Fibroblast of skin of left quadriceps (primary cell): ENCODE measurements at places on chromosomes 3 and 15.

DNA sequence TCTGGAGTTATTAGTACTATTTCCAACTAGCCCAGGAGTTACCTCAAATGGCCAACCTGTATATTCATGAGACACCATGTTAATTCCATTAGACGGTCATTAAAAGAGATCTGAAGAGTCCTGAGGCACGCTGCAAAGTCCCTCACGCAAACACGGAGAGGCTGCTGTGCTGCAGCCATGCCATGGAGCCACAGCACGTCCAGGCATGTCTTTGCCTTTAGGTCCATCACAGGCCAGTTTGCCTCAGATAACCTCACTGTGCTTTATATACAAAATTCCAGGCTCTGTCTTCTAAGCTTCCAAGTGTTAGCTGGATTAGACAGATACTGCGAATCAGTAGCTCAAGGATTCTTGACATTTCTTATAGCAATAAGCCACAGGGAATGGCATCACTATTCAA lies 9.8 kb upstream of the PLAAT1 start:
- no peak for DNase-seq

DNA sequence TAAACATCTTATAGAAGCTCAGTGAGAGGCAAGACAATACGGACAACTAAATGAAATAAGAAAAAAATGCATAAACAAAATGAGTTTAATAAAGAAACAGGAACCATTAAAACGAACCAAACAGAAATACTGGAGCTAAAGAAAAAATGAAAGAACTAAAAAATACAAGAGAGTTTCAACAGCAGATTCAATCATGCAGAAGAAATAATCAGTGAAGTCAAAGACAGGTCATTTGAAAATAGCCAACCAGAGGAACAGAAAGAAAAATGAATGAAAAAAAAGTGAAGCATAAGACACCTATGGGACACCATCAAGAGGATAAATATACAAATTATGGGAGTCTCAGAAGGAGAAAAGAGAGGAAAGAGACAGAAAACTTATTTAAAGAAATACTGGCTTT lies 42.5 kb upstream of the PRR20G start:
- DNase-seq = no peak

- no peak for DNase-seq
Measured at GRCh38 chr3:195448205-195448875, 5.5 kb upstream of the ACAP2 start.

DNA sequence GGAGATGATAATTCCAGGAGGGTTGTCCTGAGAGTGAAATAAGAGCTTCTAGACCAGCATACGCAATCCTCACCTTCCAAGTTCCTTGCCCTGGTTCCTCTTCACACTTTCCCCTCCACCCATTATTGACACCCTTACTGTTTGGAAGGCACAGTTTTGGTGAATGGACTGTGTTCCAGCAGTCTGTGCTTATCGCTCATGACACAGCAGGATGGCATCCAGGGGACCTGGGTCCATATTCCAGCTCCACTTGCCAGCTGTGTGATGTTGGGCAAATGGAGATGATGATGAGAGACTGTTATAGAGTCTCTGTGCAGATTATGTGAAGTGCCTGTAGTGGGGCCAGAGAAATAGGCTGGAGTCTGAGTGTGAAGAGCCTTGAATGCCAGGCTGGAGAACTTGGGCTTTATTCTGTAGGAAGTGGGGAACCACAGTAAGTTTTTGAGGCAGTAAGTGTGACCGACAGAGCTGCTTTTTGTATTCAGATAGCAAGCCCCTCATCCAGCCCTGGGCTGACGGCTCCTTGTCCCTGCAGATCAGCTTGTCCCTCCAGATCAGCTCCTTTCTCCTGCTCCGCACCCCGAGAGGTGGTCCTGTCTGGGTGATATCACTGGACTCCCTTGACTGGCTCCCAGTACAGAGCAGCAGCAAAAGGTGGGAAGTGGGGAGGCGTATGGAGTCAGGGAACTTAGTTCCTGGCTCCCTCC lies 8.1 kb downstream of the KBTBD13 start:
- no peak for DNase-seq

DNA sequence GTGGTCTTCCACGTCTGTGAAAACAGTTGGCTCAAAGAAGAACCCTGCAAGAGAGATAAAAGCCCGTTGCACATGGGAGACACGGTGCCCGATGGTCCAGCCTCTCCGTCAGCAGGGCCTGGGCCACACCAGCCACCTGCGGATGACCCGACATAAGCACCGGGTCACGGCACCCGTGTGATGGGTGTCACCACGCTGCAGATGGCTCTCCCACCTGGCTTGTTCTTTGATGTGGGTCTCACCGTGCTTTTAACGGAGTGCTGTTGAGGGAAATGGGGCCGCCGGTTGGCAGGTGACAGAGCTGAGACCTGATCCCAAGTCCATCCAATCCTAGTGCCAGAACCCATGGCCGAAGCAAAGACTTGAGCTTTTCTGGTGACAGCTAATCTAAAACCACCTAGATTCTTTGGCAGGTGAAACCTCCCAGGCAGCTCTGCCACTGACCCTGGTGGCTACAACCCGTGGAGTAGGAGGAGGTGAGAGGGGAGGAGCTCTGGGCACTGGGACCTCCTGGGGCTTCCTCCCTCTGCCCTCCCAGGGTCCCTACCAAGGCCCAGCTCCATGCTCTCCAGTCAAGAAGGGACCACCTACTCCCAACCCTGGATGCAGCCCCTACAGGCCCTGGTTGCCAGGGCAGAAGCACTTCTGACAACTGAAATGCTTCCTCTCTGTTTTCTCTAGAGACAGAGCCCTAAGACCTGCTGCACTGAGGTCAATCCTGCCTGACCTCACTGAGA lies 23.4 kb upstream of the SLC41A3 start:
- DNase-seq = no peak

- DNase-seq = no peak
Measured at GRCh38 chr15:96514607-96515285, 184.2 kb downstream of the NR2F2 start.

- DNase-seq = no peak
Measured at GRCh38 chr15:75455982-75456531, 4.6 kb upstream of the SIN3A start.

DNA sequence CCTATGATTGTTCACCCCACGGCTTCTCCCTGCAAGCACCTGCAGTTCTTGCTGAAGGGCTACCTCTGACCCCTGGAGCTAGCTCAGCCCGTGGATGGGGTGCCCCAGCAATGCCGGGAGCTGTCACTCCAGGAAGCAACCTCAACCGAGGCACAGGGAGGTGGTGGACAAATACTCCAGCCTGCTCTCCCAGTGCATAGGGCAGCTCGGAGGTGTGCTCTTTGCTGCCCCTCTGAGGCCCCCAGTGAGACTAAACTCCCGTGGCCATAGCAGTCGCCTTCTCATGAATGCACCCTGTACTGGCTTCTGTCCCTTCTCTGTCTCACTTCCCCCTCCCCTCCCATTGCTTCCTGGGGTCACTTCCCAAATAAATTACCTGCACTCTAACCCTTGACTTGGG lies 48.5 kb downstream of the LINGO1 start:
- no peak for DNase-seq

- no peak for DNase-seq
Measured at GRCh38 chr3:152885076-152885475, 50.1 kb downstream of the P2RY1 start.

- DNase-seq = no peak
Measured at GRCh38 chr15:23401627-23402026, 45.4 kb downstream of the GOLGA6L2 start.

GRCh38 chr3:33612607-33613006 lies 105.4 kb downstream of the CLASP2 start:
- no peak for DNase-seq

DNA sequence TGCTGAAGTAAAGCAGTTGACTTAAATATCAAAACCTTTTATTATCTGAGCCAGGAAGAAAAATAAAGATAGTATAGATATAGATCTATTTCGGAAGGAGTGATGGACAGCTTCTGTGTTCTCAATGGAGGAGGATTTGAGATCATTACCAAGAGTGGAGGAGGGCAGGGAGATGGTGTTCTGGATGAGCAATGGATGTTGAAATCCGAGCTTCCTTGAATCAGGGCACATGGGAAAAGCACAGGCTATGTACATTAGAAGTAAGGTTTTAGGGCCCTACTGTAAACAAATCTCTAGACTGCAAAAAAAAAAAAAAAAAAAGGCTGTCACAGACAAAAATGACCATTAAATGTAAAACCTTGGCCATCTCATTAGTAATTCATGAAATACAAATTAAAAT lies 43.2 kb downstream of the GTPBP8 start:
- DNase-seq = no peak

DNA sequence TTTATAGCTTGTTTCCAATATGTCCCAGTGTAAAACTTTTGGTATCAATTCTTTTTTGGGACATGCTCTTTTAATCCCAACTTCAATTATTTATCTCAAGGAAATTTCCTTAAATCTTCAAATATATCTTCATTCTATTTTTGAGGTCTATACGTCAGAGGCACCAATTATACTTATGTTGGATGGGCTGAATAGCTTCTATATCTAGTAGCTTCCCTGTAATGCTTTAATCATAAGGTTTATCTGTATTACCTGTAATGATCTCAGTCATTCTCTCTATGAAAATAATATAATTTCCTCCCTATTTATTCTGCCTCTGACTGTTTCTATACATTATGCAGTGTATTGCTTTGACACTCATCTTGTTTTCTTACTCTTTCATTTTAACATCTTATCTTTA lies 29.9 kb upstream of the MCCC1 start:
- DNase-seq = no peak

DNA sequence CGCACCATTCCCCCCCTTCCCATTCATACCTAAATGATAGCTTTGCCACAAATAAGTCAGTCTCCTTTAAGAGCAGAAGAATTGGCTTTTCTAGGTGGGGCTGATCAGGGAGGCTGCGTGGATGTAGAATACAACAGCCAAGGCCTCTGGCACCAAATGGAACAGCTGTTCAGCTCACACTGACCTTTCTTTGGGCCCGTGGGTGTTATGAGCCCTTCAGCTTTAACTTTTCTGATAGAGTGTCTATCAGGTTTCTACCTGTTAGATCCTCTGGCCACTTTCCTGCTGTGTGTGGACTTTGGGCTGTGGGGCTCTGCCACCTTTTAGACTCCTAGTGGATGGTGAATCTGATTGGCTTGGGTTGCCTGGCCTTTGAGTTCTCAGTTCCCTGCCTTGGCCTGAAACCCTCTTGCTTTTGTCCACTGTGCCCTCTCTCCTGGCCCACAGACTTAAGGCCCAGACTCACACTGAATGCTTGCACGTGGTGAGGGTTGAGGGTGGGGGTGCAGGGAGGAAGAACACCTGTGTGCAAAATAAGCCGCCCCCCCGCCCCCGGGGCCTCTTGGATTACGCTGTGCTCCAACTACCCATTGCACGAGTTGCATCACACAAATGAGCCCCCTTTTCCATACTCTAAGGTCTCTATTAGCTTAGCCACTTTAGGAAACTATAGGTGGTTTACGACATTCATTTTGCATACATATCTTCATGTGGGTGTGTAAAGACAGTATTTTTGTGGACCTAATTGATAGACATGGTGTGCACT lies 1.3 kb upstream of the RFX7 start:
- no peak for DNase-seq

GRCh38 chr3:29291260-29291981 lies 10.6 kb downstream of the RBMS3 start:
- DNase-seq = no peak

DNA sequence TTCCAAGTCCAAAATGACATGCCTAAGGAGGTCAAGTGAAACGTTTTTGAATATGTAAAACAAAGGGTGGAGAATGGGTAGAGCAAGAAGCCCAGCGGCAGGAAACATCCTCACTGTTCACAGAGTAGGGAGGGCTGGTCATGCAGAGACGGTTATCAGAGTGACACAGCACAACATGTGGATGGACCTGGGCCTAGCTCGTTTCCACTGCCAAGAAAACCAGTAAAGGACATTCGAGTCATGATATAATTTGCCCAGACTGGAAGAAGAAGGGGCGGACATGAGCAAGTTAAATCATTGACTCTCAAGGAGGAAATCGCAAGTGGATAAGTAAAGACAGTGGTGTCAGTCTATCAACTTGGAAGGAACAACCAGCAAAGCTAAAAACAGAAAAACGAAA lies 89.3 kb downstream of the LRIG1 start:
- DNase-seq = no peak

DNA sequence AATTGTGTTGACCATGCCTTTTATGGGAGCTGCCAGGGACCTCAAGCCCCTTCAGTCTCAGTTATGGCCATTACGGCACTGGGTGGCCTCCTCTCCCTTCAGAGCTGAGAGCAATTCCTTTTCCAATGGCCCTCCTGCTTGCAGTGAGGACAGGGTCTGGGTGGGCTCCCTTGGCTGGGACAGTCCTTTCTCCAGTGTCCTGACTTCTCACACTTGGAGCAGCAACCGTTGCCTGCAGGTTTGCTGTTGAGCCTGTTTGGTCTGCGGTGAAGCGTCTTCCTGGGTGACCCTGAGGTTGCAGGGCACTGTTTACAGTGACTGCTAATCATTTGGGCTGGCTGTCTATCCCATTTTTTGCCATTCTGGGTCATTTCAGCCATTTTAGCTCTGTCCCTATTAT lies 3.5 kb upstream of the CCDC80 start:
- DNase-seq = no peak

DNA sequence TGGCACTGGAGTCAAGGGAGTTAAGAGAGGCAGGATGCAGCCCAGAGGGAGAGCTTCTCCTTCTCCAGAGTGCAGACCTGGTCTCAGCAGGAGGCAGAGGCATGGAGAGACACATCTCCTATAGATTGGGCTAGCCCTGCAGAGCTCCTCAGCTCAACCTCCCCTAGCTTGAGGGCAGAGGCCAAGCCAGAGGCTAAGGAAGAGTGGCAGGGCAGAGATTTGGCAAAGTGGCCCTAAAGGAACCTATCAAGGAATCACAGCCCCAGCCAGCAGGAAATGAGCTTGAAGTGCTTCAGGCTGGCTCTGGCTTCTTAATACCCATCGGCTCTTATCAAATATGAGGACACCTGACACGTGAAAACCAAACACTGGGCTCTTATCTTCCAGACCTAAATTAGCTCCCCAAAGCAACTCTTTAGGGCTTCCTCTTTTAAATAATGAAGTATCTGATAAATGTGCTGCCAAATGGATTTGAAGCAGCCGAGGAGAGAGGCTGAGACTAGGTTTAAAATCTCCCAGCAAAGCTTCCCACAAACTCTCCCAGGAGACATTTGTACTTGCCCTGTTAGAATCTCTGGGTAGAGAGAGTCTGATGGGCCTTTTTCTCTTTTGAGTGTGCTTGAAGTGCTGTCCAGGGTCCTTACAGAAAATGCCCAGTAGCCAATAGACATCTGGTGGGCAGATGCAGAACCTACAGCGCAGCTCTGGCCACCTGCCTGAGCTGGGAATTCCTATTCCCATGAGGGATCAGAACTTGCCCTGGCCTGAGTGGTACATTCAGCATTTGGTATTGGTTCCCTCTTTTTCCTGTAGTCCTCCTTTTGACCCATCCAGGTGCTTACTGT lies 271.4 kb downstream of the CLSTN2 start:
- peak; percentile 28 for DNase-seq
